ENCODE measurements at places on chromosomes 3 and 15.

- DNase-seq: no peak
Observed at GRCh38 chr15:74626752-74627692, 11.4 kb downstream of the CLK3 start.

DNA sequence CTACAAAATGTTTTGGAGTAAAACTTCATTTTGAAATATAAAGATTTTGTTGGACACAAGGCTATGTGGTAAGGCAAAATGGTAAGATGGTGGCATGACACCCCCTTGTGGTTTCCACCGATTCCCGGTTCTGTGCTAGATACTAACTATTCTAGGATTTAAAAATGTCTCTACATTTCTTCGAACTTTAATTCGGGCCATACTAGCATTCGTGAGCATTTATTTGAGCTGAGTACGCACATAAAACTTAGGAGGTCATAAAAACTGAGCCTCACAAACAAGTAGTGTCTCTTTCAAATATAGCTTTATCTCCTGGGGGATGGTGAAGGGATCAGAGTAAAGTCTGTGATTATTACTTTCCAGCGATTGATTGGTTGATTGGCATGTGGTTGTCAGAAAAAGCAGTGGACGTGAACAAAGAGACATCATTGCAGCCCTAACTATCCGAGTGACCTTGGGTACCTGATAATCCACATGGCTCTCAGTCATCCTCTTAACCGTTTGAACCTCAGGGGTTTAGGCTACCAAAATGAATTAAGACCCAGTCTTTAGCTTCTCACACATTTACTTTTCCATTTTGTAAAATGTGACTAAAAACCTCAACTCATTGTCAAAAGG lies 1.1 kb upstream of the ZNF639 start:
- no peak for DNase-seq

GRCh38 chr3:178895178-178895789 lies 176.3 kb downstream of the ZMAT3 start:
- DNase-seq: no peak

DNA sequence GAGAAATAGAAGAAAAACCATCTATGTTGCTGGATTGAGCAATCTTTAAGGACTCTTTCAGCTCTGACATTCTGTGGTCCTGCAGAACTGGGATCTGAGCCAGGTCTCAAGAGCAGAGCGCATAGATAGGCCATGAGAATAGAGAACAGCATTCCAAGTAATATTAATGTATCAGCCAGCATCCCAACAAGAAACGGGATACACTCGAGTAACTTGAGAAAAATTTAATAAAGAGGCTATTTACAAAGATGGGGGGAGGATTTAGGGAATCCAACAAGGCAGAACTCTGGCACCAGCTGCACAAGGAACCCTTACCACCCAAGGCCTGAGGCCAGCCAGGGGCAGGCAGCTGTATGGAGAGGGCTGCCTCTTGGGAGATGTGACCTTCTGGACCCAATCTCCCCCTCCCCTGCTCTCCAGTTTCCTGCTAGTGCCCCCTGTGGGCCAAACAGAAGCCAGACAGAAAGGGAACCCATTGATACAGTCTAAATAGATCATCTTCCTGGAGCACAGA lies 8.2 kb downstream of the TMOD2 start:
- peak; percentile 85 for DNase-seq

DNA sequence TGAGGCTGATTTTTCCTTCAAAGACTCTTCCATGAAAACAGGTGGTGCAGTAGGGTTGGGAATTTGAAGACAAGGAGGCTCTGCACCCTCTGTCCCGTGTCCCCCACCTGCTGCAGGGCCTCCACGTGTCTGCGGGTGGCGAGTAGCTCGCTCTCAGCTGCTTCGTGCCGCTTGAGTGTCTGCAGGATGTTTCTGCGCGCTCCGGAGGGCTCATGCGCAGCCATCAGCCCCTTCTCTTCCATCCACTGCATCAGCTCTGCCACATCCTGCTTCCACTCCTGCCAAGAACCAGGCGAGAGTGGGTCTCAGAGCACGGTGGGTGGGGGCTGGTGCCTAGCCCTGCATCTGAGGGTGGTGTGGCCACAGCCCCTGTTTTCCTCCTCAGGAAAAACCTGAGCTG lies 17.8 kb downstream of the SPTBN5 start:
- no peak for DNase-seq

- DNase-seq: no peak
Observed at GRCh38 chr3:62095756-62096155, 277.6 kb downstream of the FEZF2 start.

DNA sequence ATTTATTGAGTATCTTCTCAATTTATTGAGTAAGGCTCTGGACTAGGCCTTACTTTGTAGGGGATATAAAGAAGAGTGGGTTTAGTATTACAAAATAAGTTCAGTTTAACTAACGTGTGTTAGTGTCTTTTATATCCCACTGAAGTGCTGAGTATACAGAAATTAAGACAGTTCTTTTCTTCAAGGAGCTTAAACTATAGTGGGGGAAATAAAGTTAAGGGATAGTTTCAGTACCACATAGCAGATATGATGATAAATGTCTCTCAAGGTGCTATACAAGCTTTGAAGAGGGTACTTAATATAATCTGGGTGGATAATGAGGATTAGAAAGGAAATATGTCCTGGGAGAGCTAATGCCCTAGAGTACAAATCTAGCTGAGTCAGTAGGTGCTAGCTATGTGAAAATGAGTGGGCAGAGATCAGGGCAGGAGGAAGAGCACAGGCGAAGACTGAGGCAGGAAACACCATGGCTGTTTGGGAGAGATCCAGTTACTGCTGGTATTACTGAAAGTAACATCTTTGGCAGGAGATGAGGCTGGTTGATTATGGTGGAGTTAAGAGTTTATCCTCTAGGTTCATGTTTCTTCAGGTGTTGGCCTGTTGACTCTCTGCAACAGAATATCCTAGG lies 46.0 kb downstream of the TEX9 start:
- DNase-seq: no peak

DNA sequence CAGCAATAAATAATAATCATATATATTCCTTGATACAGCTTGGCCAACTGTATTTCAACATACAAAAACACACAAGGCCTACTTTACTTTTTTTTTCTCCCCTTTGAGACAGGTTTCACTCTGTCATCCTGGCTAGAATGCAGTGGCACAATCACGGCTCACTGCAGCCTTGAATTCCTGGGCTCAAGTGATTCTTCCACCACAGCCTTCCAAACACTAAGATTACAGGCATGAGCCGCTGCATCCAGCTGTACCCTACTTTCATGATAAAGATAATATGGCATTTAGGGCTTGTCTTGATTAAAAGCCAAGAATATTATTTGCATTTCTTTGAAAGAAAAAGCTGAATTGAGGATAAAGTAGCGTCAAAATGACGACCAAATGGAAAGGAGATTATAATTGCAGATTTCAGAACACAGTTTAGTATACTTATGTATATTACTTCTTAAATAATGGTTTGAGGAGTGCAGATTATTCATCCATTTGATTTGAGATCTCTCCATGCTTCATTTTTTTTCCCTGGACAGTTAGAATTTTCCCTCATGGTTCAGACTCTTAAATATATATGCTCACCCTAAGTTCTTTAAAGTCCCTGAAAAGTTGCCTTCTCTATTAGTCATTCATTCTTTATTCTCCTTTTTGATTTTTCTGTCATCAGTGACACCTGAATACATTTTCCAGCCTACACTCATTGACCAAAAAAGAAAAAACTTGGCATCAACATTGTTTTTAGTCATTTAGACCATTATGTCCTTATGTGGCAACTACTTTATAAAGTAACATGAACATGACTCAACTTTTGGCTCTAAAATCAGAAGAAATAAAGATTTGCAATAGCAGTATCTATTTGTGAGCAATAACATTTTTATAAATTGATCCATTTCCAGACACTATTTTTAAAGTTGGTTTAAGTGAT lies 48.5 kb upstream of the MLF1 start:
- peak; percentile 8 for DNase-seq

All from NCI-H446 treated with DMSO at 0.1 percent for 48 hours (cell line).